ENCODE measurements at places on chromosomes 2 and 18.

GRCh38 chr2:205687641-205687956, 5.3 kb downstream of the NRP2 start:
- DNase-seq: no peak

DNA sequence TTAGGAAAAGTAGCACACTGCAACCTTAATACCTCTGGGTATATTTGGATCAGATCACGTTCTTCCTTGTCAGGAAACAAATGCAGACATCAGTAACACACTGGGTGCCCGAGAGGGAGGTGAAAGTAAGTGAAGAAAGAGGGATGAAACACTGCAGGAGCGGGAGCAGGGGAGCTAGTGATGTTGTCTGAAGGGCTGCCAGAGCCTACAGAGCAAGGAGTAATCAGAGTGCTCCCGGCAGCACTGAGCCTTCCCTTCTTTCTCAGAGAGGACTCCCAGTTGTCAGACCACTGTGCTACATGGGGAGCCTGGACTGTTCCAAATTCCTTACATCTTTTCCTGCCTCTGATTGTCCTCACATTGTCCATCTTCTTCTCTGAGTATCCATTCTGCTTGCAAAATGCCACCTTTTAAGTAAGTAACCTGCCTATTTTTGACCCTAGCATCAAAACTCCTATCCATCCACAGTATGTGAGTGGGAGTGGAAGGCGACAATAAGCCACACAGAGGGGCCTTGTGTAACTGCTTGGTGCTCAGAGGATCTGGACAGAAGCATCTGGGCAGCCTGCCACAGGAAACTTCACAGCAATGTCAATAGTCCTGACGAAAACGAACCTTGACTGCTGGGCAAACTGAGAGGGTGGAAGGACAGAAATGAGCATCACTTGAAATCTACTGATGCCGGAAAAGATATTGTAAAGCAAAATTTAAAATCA, 10.8 kb upstream of the NAB1 start:
- DNase-seq: no peak

DNA sequence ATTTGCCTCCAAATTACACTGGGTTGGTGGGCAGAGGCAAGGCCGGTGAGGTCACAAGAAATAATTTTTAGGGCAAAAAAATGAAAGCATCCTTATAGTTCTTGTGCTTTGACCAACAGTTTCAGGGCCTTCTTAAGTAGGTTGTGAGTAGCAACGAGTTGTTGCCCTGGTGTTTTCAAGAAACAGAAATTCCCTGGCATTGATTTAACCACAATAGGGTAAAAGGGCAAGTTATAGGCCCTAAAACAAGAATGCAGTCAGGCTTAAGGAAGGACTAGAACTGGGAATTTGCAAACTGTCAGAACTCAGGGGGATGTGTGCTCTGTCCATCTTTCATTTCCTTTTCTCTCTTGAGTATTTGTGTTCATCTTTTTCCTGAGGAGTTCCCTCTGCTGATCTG, 46.1 kb upstream of the STPG4 start:
- no peak for DNase-seq

- DNase-seq: no peak
Measured at GRCh38 chr18:48982266-48982665, 31.5 kb upstream of the SMAD7 start.

GRCh38 chr18:12106471-12106870, 12.8 kb downstream of the ANKRD62 start:
- no peak for DNase-seq

DNA sequence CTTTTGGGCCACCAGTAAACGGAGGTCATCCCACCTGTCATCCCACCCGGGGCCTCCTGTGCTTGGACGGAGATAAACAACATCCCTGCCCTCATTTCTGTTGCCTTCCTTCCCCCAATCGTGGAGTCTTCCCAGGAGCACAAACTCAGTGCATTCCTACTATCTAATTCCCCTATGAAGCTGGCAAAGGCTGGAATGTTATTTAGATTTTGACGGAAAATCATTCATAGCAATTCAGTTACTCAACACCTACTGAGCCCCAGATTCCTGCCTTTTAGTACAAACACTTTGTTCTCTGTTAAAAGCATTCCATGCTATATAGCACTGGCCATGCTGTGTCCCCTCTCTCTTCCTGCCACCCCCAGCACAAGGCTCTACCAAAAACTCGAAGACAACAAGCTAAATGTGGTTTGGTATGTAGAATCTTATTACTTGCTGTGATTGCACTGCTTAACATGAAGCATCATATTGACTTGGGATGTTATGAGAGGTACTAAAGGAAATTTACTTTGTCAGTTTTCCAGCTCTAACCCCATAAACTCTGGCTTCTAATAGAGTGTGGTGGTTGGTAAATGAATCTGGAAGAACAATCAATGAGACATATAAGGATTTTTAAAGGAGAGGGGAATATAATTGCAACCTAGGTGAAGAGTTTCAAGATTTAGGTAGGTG, 32.3 kb upstream of the IMPA2 start:
- no peak for DNase-seq

DNA sequence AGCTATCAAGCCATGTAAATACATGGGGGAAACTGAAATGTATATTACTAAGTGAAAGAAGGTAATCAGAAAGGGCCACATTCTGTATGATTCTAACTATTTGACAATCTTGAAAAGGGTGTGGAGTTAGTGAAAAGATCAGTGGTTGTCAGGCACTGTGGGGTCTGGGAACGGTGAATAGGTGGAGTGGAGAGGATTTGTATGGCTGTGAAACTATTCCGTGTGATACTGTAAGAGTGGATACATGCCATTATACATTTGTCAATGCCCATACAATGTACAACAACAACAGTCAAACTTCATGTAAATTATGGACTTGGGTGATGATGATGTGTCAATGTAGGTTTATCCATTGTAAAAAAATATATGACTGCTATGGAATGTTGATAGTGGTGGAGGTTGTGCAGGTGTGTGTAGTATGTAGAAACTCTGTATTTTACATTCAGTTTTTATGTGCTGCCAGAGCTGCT, 1116.2 kb downstream of the SUCLG1 start:
- DNase-seq: no peak

- no peak for DNase-seq
Measured at GRCh38 chr18:60593249-60593648, 220.7 kb upstream of the MC4R start.

DNA sequence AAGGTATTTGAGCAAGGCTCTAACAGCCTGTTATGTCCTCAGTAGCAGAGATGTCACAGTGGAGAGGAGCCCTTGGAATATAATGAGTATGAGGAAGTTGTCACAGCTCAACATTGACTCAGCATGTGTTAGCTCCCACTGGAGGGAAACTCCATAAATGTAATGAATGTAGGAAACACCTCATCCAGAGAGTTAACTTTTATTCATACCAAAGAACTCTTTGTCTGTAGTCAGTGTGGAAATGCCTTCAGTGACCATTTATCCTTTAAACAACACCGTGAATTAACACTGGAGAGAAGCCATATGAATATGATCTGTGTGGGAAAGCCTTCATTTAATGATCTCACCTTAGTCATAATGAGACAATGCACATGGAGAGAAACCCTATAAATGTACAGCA, 59.7 kb downstream of the CYP1B1 start:
- DNase-seq: no peak

Measured in brain pericyte (primary cell).